ENCODE measurements at places on chromosomes 12 and 14.

DNA sequence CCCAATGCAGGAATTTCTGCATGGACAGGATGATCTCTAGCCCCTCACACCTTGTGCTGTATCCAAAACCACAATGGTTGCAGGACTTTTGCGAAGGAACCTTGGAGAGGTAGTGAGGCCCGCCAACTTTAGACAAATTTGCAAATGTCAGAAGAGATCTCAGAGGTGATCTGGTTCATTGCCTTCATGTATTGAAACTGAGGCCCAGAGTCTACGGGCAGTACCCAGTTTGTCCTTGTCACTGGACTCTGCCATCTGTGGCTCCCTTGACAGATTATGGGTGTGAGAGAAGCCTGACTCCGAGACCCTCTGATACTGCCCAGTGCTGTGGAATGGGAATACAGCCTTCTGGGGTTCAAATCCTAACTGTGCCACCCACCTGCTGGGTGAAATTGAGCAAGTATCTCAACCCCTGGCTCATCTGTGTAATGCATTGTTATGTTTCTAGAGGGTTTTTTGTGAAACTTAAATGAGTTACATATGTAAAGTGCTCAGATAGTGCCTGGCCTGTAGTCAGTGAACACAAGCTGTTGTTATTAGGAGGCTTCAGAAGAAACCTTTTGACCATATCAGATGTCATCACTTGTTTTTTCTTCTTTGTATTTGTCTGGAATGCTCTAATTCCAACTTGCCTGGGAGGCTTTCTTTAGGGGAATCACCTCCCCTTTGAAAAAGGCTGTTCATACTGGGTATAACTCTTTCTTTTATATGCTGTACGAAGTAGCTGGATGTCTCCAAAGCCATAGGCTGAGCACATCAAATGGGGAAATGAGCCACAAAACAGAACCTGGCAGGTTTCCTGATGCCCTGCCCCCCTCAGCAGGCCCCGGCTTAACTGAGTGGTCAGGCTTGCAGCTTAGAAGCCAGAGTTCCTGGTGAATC is 71.4 kb upstream of the SRSF5 start:
- DNase-seq = no peak

- DNase-seq = no peak
These were observed 53.8 kb upstream of the NTF3 start for GRCh38 chr12:5377997-5378592.

- no peak for DNase-seq
These were observed 41.8 kb downstream of the DIO3 start for GRCh38 chr14:101603096-101603495.

DNA sequence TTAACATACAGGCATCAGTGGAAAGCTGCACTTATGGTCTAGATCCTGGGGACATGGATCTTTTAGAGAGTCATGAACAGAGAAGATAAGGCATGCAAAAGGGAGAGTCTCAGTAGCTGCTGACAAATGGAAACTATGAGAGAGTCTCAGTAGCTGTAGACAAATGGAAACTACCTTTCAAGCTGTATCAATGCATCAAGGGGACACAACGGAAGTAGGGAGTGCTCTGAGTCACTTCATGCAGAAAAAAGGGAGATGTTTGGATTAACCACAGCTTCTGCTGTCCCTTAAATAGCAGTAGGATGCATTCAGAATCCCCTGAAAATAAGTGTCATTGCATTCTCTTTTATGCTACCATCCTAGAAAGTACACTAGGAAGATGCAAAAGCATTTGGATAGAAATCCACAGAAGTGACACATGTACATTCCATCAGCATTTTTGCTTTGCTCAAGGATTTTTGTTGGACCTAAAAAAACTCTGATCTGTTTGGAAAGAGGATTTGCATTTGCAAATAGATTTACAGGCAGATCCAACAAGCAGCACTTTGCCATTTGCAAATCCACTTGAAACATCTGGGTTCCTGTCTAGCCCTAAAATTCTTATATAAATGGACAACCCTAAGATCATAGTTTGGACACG is 227.5 kb upstream of the LMO3 start:
- DNase-seq = no peak

- DNase-seq = peak; percentile 17
These were observed 161.3 kb downstream of the RPL10L start for GRCh38 chr14:46490238-46490685.

DNA sequence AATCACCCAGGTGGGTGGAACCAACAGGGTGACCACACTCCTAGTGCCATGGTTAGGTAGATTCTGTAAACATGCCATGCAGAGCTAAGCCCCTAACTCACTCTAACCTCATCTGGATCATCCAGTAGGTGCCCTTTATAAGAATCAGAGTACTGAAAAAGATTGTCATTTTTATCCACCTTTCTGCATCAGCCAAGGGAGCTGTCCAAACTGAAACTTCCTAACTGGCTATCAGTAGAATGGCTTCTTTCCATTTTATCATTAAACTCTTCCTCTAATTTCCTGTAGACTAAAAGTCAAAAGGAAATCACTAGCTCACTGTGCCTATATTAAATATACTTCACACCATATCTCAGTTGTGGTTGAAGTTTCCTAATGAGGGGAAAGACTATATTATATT is 6.5 kb downstream of the KCNK10 start:
- no peak for DNase-seq

DNA sequence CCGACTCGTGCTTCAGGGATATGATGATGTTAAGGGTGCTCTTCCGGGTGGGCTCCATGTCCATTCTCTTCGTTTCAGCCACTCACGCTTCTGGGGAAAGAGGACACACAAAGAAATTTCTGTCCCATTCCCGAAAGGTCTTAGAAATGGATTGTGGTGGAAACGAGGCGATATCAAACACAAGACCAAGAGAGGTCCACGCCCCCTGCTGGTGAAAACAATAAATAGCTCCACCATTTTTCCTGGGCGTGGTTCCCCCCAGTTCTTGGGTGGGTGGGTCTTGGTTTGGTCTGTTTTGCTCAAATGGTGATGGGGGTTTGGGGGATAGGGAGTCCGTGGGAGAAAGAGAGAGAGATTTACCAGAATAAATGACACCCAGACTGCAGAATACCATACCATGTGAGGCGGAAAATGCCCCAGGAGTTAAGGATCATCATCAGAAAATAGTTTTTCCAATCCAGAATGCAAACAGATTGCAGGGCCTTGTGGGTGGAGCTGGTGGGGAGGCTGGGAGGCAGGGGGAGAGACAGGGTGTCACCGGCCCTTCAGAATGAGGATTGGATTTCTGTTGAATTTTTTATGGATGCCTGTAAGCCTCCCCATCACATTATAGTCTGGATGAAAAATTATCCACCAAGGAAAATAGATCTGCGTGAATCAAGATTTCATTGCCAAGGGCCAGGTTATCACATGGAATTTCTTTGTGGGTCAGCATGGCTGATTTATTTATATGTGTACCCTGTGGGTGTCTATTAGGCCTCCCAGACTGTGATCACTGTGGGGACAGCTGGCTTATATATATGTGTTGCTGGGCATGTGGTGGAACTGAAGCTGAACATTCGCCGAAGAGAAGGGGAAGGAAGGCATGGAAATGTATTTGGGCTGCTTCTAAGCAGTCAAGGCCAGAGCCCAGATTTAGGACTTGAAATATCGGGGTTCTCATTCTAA is 55.8 kb downstream of the SRRM4 start:
- peak; percentile 61 for DNase-seq

- DNase-seq = no peak
These were observed 22.4 kb downstream of the CHST11 start for GRCh38 chr12:104479123-104479662.
